Posterior cingulate gyrus (tissue), 11 donors: ENCODE measurements at places on chromosomes 5 and 9.

DNA sequence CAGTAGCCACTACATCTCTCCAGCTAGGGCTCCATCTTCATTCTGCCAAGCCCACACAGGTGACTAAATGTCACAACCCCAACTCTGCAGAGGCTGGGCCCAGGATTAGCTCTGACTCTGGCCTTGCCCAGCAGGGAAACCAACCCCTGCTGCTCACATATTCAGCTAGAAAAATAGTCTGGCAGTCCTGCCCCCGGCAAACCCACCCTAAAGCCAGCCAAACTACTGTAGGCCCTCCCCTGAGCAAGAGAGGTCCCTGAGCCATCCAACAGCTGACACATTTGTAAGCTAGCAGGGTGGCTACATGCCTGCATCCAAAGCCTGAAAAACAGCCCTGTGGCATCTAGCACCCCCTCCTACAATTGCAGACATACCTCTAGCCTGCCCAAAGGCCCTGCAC, 11.3 kb upstream of the HAVCR2 start:
- no peak for DNase-seq

DNA sequence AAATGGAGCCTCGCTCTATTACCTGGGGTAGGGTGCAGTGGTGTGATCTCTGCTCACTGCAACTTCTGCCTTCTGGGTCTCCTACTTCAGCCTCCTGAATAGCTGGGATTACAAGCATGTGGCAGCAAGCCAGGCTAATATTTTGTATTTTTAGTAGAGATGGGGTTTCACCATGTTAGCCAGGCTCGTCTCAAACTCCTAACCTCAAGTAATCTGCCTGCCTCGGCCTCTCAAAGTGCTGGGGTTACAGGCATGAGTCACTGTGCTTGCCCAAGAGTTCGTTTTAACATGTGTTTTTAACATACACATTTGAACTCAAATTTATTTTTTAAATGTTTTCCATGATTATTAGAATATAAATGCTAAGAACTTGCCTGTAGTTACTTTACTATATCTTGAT, 34.2 kb downstream of the MARCHF6 start:
- DNase-seq, result no peak

DNA sequence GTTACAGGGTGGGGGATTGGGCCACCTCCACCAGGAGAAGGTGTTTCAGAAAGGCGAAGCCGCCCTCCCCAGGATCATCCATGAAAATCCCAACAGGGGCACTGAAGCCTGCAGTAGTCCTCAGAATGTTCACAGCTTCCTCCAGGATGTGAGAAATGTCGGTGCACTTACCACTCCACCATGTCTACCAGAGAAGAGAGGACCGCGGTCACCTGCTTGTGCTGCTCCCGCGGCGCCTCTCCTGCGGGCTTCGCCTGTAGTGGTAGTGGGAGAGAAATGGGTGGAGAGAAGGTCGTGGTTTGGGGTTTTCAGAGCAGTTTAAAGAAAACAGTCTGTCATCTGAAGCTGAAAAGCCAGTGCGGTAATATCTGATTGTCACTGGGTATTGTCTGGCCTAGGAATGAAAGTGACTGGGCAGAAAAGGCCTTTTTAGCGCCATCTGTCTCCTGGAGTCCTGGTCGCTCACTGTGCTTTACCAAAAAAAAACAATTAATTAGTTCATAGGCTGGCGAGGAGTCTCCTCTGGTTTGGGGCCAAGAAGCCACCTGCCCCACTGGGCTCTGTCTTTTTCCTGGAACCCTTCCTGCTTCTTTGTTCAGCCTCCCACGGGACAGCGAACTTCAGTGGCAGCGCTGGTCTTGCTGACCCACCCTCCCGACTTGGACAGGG, 23.0 kb upstream of the PPP1R26 start:
- no peak for DNase-seq

- no peak for DNase-seq
These were observed 34.3 kb upstream of the RNF130 start for GRCh38 chr5:180105827-180106312.

DNA sequence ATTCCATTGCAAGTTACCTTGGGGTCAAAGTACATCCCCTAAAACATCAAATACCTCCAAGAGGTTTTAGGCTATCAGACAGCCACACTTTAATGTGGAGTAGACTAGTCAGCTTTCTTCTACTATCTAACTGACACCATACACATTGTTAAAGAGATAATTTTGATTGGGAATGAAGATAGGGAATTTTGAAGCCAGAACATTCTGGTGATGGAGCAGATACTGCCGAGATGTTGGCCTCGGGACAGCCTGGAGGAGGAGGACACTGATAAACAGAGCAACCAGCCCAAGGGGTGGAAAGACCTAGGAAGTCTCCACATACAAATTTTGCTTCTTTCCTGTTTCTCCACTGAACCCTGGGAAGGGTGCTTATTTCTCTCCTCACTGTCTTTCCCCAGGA, 14.9 kb downstream of the TJP2 start:
- DNase-seq, result no peak

GRCh38 chr9:93558503-93558902, 17.9 kb upstream of the PHF2 start:
- DNase-seq, result no peak

GRCh38 chr5:125483609-125484008, 737.2 kb upstream of the ZNF608 start:
- no peak for DNase-seq

GRCh38 chr5:15734058-15734457, 234.1 kb downstream of the FBXL7 start:
- no peak for DNase-seq

GRCh38 chr5:134140530-134141201, 26.2 kb downstream of the TCF7 start:
- peak; percentile 86 for DNase-seq

DNA sequence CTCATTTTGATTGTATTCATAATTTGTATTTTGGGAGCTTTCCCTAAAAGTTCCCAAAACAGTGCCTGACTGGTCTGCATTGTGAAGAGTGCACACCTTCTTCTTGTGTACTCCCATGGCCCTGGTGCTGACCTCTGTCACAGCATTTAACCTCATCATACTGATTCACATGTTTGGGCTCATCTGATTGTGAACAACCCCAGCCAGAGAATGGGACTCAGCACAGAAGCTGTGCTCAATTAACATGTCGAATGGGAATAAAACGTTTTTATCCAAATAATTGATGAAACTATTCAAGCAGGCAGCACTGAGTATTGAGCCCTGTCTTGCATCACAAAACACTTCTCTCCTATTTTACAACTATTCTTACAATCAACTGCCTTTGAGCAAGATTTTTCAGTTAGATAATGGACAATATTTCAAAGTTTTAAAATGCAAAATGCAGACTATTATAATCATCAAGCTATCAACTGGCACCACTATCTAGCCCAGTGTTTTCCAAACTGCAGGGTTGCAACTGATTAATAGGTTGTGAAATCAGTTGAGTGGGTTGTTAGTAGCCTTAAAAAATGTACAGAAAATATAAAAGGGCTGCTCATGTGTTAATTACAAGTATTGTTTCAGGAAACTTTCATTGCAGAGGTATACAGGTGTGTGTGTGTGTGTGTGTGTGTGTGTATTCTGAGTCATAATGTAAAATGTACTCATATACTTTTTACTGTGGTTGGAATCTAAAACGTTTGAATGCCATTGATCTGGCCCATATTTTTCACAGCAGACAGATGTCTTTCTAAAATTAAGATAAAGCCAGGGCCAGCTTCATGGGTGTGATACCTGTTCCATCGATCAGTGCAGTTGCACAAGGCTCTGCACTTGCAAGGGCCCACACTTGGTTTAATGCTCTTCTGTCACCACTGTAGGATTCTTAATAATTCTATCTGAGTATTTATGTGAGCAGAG, 190.5 kb downstream of the PIK3R1 start:
- DNase-seq, result no peak

DNA sequence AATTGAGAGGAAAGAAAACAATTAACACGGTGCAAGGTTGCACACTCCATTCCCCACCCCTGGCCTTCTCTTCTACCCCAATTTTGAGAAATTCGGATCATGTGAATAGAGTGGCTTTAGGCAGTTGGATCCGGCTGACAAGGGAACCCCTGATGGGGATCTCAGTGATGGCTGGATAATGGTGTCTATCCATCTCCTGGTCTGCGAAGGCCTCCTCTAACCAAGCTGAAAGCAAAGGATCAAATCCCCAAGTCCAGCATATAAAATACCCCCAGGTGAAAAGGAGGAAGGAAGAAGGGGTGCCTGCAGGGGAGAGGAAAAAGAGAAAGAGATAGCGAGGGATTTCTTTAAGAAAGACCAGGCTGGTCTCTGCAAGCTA, 16.0 kb downstream of the NR2F1 start:
- DNase-seq, result no peak

- DNase-seq, result no peak
These were observed 68.0 kb downstream of the SIL1 start for GRCh38 chr5:139130214-139130613.

DNA sequence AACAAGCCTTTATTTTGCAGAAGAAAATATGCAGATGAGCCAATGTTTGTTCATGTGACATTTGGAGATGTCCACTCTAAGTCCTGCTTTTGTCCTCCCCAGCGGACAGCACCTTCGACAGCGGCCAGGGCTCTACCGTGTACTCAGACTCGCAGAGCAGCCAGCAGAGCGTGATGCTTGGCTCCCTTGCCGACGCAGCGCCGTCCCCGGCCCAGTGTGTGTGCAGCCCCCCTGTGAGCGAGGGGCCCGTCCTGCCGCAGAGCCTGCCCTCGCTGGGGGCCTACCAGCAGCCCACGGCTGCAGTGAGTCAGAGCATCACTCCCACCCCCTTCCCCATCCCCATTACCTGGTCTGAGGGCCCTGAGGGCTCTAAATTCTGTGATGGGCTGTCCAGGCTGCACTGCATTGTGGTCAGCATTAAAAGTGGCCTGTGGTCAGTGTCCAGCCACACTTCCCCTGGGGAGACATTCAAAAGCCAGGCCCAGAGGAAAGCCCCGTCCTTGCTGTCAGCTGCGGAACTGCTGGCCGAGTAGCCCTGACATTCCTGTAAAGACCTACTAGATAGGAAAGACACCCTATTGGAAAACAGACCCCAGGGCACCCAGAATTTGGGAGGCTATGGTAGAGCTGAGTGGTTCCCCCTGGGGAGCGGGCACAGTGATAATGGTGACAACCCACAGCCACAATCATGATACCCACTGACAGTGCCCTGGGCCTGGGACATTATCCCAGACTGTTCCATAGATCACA, 69.0 kb downstream of the WNK2 start:
- peak; percentile 9 for DNase-seq

DNA sequence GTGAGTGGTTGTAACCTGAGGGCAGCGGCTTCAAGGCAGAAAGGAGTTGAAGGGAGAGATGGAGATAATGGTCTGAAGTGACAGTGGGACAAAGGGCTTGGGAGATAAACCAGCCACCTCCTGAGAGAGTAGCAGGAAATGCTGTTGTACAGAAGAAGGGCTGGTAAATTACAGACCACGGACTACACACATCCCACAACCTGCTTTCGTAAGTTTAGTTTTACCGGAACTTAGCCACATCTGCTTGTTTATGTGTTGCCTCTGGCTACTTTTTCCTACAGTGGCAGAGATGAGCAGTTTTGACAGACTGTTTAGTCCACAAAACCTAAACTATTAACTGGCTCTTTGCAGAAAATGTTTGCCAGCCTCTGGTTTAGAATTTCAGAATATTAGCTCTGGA, 269.5 kb downstream of the ARHGEF28 start:
- no peak for DNase-seq

GRCh38 chr5:151970885-151971284, 46.2 kb upstream of the GLRA1 start:
- DNase-seq, result no peak
